ENCODE measurements at places on chromosomes 1 and 21.

GRCh38 chr1:167491586-167492461, 26.5 kb downstream of the CD247 start:
- DNase-seq: no peak

DNA sequence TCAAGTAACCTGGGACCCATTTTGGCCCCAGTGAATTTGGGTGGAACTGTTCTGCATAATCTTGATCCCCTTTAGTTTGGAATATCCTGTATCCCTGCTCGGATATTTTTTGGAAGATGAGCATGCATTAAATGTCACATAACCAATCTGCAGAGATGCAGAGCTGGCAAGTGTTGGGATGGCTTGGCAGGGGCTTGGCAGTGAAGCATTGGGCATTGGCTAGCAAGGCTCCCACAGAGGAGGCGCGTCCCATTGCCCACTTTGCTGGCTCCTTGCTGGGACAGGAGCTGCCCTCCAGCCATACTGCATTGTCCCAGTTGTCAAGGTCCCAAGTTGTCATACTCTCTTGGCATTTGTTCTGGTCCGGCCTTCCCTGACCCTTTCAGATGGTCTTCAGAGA, 29.9 kb downstream of the LAMC2 start:
- DNase-seq: no peak

GRCh38 chr1:88935522-88936222, 44.3 kb upstream of the GTF2B start:
- DNase-seq: no peak

DNA sequence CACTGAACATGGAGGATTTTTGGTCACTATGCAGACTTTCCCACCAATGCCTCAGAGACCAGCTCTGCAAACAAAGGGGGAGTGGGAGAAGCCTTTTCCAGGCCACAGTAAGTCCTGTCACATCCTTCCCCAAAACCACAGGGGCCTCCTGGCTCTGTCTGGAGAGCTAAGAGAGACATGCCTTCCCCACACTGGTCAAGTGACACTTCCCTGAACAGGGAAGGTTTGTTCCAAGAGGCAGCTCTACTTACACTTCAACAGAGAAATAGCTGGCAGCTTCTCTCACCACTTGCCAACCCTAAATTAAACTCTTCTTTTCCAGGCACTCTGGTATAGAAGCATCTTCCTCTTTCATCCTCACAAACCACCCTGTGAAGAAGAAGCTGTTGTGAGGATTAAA, 39.7 kb downstream of the EDN2 start:
- no peak for DNase-seq

DNA sequence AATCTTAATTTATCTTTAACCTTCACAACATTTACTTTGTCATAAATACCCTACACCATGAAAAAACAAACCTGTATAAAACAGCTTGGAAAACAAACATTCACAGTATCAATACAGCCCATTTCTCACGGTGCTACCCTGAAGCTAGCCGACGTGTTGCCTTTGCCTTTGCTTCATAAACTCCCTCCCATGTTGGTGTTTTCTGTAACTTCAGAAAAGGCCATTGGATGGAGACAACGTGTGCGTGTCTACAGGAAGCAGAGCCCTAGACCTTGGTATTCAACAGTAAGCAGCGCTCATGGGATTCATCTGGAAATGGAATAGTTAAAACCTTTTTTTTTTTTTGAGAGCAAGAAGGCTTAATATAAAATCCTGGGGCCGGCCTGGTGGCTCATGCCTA, 7.2 kb upstream of the PRDM15 start:
- DNase-seq: no peak

- no peak for DNase-seq
Measured at GRCh38 chr21:44941567-44941966, 1.7 kb downstream of the SLX9 start.

DNA sequence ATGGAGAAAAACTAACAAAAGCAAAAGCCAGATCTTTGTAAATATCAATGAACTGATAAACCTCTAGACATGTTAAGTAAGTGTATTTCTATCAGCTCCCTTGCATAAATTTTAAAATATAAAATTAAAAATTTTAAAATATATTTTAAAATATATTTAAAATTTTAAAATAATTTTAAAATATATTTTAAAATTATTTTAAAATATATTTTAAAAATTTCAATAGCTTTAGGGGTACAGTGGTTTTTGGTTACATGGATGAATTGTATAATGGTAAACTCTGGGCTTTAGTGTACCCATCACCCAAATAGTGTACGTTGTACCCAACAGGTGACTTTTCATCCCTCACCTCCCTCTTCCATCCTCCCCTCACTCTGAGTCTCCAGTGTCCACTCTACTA, 279.2 kb downstream of the SDCCAG8 start:
- no peak for DNase-seq

- DNase-seq: no peak
Measured at GRCh38 chr1:99727575-99728185, 38.8 kb downstream of the FRRS1 start.

- no peak for DNase-seq
Measured at GRCh38 chr1:246074421-246074820, 432.7 kb downstream of the SMYD3 start.

GRCh38 chr1:188023206-188023605, 1194.5 kb downstream of the PLA2G4A start:
- no peak for DNase-seq

Data from NCI-H187 (cell line).